ENCODE measurements at places on chromosomes 11 and 22.

GRCh38 chr22:42202669-42203068, 67.8 kb downstream of the TCF20 start:
- no peak overlapping the region for H3K27ac ChIP-seq
- H3K36me3 ChIP-seq, result peaks cover 55% of the 10 kb centered on the region
- DNase-seq, result no peak
- H3K4me1 ChIP-seq, result no peaks in the 10 kb centered on the region
- H3K27me3 ChIP-seq, result no peaks in the 10 kb centered on the region

GRCh38 chr11:35082321-35083180, 56.4 kb upstream of the CD44 start:
- H3K36me3 ChIP-seq, result no peaks in the 10 kb centered on the region
- H3K27me3 ChIP-seq, result no peaks in the 10 kb centered on the region
- peak overlapping the region; percentile 86 for H3K27ac ChIP-seq
- H3K4me3 ChIP-seq, result no peak overlapping the region
- DNase-seq, result peak; percentile 80
- H3K4me1 ChIP-seq, result peaks cover 39% of the 10 kb centered on the region

GRCh38 chr11:113971506-113972195, 3.3 kb upstream of the HTR3A start:
- no peaks in the 10 kb centered on the region for H3K27me3 ChIP-seq
- no peaks in the 10 kb centered on the region for H3K36me3 ChIP-seq
- no peak overlapping the region for H3K27ac ChIP-seq
- H3K4me3 ChIP-seq, result no peak overlapping the region

GRCh38 chr11:35253237-35253636, 114.3 kb downstream of the CD44 start:
- H3K27ac ChIP-seq, result no peak overlapping the region
- no peaks in the 10 kb centered on the region for H3K36me3 ChIP-seq
- H3K4me3 ChIP-seq, result no peak overlapping the region
- no peak for DNase-seq

- H3K27ac ChIP-seq, result no peak overlapping the region
- DNase-seq, result no peak
- peaks cover 81% of the 10 kb centered on the region for H3K36me3 ChIP-seq
- no peaks in the 10 kb centered on the region for H3K27me3 ChIP-seq
Measured at GRCh38 chr11:68173926-68174325, 39.2 kb downstream of the KMT5B start.

DNA sequence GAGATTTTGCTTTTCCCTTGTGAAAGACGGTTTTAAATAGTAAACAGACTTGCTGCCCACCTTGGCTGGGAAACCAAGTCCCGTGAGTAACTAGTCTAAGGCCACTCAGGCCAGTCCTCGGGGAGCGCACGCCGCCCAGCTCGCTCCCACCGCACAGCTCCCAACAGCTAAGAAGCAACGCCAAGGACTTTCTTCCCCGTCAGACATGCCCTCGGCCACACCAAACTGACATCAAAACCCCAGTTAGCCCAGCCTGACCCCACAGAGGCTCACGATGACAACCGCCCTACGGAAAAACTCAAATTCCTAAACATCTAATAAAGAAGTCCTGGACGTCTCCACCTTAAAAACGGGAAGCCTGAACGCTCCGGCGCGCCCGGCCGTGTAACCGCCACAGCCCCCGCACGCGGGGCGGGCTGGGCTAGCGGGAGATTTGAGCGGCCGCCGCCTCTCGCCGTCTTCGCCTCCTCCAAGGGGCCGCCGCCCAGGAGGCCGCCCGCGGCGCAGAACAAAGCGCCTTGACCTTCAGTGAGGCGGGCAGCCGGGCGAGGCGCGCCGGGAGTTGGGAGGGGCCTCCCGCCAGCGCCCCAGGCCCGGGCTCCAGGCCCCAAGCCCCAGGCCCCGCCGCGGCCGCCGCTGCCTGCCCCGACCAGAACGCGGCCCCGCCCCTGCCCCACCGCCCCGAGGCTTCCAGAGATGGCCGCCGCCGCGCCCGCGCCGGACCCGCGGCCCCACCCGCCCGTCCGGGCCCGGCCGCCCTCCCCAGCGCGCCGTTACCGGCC, 486 bp downstream of the NAP1L4 start:
- peaks cover 18% of the 10 kb centered on the region for H3K4me1 ChIP-seq
- peaks cover 12% of the 10 kb centered on the region for H3K36me3 ChIP-seq
- no peaks in the 10 kb centered on the region for H3K27me3 ChIP-seq
- H3K27ac ChIP-seq, result peak overlapping the region; percentile 77
- peak overlapping the region; percentile 75 for H3K4me3 ChIP-seq

DNA sequence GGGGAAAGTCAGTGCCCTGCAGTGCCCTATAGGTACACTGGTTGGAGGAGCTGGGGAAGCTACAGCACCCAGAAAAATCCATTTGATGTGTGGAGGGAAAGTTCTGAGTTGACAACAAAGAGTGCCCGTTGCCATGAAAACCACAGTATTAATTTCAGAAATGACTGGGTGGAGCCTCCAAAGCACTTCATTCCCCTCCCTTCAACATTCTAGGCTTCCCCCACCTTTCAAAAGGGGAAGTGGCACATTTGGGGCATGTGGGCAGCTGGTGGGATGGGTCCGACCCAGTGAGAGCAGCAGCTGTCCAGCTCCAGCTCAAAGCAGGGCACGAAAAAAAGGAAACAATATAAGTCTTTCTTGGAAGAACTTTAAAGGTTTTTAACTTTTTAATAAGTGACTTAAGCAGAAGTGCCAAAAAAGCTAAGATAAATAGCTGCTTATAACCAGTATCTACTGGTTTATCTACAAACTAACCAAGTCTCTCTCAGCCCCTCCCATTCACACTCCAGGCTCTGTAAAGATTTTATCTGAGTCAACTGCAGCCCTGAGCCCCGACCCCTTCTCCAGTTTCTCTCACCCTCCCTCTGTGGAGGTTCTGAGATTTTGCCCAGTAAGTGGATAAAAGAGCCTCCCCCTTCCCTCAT, 9.0 kb upstream of the AHNAK start:
- no peak for DNase-seq
- peaks cover 72% of the 10 kb centered on the region for H3K4me1 ChIP-seq
- peak overlapping the region; percentile 100 for H3K27ac ChIP-seq
- H3K36me3 ChIP-seq, result peaks cover 26% of the 10 kb centered on the region
- no peaks in the 10 kb centered on the region for H3K27me3 ChIP-seq

GRCh38 chr22:47804281-47804680, 1041.8 kb downstream of the TBC1D22A start:
- H3K4me3 ChIP-seq, result no peak overlapping the region
- no peak for DNase-seq
- no peaks in the 10 kb centered on the region for H3K4me1 ChIP-seq
- no peak overlapping the region for H3K27ac ChIP-seq
